Activated T-cell treated with anti-CD3 and anti-CD28 coated beads, Interleukin-2, amount 50 U/mL, for 24 hours (primary cell): ENCODE measurements at places on chromosomes 7 and 10.

DNA sequence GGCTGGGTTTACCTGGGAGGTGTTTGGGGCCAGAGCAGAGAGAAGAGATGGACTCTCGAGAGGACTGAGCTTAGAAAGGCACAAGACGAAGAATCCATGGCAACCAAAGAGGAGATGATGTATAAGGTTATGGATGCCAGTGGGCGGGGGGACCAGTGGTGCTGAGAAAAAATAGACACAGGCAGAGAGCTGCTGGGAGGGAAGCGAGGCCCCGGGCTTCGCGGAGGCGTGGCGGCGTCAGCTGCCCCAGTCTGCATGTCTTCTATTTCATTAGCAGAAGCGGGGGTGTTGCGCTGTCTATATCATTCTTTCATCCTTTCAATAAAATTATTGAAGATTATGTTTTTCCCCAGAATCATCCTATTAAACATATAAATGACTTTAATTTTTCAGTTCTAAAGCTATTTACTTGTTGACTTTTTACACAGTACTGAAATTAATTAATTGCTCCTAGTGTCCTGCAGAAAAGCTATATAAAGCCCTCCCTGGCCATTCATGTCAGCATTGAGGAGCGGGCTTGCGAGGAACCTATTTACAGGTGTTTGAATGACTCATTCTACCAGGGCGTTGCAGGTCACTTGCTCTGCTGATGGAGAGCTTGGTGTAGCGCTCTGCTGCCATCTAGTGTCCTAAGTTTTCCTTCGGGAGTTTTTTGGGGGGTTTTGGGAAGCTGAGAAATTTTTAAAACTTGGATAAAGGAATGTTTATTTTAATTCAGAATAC is 42.9 kb upstream of the BHLHA15 start:
- peak; percentile 51 for DNase-seq

GRCh38 chr7:96397936-96398598 is 76.2 kb upstream of the SLC25A13 start:
- no peak for DNase-seq

DNA sequence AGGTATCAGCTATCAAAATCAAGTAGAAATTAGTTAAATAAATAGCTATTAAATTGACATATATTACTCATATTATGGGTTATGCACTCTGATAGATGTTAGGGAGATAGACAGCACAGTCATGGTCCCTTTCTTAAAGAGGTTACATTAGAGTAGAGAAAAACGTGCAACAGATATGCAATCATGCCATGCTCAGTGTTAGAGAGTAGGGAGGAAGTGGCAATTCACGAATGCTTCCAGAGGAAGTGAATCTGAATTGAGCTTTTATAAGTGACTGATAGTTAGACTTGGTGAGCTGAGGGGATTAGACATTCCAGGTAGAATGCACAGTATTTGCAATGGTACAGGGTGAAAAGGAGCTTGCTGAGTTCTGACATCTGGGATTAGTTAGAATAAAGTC is 349.8 kb downstream of the NXPH1 start:
- no peak for DNase-seq

GRCh38 chr10:79223091-79224048 is 123.9 kb upstream of the PPIF start:
- no peak for DNase-seq

DNA sequence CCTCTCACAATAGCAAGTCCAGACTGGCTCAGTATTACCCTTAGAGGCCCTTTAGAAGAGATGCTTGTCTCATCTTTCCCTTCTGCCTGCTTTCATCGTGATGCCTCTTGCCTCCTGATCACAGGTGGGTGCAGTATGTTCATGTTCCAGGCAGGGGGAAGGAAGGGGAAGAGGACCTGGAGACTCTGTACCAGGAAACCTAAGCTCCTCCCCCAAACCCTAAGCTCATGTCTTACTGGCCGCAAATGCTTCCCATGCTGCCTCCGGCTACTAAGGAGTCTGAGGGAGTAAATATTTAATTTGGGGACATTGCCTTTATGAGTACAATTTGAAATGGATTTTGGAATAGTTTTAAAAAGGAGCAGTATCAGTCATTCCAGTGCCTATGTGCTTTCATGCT is 192.6 kb downstream of the CDCA7L start:
- no peak for DNase-seq

DNA sequence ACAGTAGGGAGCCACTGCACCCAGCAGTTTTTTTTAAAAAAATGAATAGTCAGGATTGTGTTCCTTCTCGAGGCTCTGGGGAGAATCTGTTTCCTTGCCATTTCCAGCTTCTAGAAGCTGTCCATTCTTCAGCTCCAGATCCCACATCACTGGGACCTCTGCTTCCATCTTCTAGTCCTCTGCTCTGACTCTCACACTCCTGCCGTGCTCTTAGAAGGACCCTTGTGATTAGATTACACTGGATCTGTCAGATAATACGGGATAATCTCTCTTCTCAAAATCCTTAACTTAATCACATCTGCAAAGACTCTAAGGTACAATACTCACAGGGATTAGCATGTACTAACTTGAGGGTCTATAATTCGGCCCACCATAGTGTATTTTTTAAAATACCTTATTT is 158.9 kb upstream of the SP4 start:
- DNase-seq = no peak

DNA sequence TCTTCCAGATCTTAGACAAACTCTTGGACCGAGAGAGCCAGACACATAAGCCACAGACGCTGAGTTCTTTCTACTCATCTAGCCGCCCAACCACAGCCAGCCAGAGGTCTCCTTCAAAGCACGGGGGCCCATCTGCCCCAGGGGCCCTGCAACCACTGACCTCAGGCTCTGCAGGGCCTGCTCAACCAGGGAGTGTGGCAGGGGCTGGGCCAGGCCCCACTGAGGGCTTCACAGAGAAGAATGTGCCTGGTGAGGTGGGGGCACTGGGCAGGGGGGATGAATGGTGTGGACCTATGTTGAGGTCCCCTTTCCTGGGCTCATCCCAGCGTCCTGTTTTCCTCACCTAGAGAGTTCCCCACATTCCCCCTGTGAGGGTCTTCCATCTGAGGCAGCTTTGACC is 11.4 kb downstream of the ZSWIM8 start:
- DNase-seq = no peak

GRCh38 chr10:124394583-124394982 is 24.1 kb downstream of the OAT start:
- no peak for DNase-seq

DNA sequence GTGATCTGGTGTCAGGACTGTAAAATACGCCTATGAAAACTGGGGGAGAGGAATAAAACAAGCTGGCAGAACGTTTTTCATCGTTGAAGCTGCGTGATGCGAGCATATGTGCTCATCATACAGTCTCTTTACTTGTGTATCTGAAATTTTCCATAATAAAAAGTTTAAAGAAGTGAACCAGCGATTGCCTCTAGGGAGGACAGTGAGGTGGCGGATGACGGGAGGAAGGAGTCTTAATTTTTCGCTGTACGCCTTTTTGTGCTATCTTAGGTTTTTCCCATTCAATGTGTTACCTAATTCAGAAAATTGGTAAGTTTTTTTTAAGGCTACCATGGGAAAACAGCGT is 891 bp upstream of the WAPL start:
- DNase-seq = no peak

- no peak for DNase-seq
Measured at GRCh38 chr10:228366-228765, 93.1 kb downstream of the ZMYND11 start.

GRCh38 chr7:114842551-114843065 is 79.3 kb upstream of the MDFIC start:
- DNase-seq = no peak

- no peak for DNase-seq
Measured at GRCh38 chr7:113015034-113015645, 71.5 kb downstream of the GPR85 start.

DNA sequence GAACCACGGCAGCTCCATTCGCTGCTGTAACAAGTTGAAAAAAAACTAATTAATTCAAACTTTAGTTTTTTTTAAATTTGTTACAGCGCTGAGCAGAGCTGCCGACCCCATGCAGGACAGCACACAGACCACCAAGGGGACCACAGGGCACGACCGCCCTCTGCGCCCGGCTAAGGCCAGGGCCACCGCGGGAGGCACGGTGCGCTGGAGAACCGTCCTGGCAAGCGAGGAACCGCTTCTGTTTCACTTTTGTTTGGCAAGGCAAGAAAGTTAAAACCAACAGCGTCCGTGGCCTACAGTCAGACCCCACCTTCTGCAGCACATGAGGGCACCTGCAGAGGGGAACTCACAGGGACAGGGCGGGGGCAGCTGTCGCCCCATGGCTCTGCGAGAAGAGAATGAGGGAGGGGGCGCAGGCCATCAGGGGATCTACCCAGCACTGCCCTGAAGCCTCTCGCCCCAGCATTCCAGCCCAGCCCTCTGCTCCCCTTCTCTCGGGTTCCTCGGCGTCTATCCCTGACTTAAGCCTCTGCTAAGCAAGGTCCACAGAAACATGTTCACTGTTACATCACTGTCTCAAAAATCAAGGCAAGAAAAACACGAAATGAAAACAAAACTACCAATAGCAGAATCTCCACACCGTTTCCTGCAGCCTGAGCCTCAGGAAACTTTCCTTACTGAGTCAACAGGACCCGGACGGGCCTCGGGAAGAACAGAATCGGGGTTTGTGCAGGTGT is 204.4 kb downstream of the DIP2C start:
- DNase-seq = peak; percentile 60

DNA sequence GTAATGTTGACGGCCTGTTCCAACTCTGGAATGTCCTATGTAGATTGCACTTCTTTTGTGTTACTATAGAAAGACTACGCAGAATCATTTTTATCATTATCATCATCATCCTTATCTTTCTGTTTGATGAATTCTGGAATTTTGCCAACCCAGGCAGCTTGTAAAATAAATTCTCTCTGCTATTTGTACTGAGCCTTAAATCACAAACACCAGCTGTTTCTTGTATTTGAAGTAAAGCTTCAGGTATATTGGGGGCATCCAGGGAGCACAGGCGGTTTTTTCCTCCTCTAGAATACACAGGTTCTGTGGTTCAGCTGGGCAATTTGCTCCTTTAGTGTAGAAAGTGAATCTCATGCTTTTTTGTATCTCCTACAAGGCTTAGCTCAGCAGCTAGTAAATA is 14.9 kb upstream of the CPA5 start:
- DNase-seq = no peak

GRCh38 chr7:5692845-5693278 is 88.6 kb downstream of the RNF216 start:
- DNase-seq = no peak

GRCh38 chr10:71312811-71313789 is 6.0 kb upstream of the SLC29A3 start:
- no peak for DNase-seq

DNA sequence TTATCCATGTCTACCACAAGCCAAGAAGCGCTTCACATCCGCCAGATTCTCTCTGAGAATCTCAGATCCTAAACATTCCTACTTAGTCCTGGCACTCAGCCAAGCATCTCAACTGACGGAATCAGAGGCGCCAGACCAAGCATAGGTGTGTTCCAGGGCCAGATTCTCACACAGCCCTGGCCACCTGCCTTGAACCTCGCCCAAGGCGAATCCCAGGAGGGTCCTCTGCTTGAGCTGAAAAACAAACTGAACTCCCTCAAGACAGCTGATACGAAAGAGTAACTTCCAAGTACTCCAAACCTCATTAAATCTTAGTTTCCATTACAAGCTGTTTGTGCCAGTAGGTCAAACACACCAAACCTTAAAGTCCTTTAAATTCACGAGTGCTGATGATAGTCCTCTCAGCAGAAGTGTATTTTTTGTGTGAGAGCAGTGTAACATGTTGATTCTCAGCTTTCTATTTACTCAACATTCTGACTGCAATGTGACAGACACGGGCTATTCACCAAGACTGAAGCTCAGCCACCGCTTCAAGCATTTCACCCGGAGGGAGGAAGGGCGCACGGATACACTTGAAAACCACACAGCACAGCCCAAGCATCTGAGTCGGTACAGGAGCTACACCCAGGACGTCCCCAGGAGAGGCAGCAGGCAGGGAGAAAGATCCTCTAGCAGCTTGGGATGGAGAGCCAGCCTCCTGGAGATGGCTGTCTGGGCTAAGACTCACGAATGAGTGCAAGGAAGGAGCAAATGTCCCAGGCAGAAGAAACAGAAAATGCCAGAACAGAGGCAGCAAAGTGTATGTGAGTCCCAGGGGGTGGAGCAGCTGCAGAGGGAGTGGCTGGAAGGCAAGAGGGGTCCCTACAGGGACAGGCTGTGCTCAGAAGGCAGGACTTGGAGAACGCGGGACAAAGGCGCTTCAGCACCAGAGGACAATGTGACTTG is 6.0 kb downstream of the PARD3 start:
- DNase-seq = no peak

GRCh38 chr7:107614425-107614824 is 34.4 kb downstream of the BCAP29 start:
- no peak for DNase-seq

GRCh38 chr7:93171606-93172226 is 23.5 kb upstream of the SAMD9L start:
- no peak for DNase-seq

DNA sequence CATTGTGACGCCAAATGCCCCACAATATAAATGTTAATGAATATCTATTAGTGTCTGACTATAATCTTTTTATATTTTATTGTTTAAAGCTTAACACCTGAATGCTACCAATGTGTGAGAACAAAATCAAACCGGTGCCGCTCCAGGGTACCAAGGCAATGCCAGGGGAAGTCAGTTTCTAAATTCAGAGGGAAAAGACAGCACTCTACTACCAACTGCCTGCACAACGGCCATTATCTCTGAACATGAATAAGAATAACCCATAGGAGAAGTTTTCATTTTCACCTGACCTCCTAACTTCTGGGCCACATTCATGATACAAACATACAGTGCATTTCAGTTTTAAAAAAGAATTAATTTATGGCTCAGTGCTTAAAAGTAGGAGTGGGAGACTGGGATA is 21.7 kb downstream of the USP6NL start:
- no peak for DNase-seq

DNA sequence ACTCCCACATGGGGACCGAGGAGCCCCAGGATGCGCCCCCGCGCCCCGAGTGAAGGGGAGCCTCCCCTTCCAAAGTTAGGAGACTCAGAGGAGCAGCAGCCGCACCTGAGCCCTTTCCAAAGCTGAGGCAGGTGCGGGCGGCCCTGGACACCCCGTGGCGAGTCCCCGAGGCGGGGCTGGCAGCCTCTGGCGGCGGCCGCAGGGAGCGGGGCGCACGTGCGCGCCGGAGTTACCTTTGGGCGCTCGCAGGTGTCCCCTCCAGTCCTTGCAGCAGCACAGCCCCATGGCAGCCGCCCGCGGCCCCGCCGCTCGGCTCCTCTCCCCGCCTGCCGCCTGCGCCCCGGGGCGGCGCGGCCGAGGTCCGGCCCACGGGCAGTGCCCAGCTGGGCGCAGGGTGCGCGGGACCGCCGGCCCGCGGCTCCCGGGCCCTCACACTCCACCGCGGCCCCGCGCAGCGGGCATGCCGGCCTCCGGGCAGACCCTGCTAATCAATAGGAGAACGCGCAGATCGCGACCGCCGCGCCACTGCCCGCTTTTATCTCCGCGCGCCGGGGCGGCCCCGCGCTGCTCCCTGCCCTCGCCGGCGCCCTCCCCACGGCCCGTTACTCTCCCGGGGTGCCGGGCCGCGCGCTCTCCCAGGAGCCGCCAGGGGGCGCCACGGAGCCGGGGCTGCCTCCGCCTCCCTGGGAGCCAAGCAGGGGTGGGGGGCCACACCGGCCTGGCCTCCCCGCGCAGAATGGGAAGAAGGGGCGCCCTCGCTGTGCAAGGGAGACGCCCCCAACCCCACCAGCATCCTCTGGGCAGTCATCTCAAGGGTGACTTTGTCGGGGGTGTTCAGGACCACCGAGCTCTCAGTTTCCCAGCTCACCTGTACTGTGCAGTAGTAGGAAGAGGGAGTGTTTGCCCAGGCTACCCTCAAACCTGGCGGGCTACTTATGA is 80.8 kb downstream of the ARHGAP22 start:
- DNase-seq = no peak

GRCh38 chr10:125827133-125827532 is 3.8 kb downstream of the BCCIP start:
- DNase-seq = no peak
